ENCODE measurements at places on chromosomes 13 and 19.

DNA sequence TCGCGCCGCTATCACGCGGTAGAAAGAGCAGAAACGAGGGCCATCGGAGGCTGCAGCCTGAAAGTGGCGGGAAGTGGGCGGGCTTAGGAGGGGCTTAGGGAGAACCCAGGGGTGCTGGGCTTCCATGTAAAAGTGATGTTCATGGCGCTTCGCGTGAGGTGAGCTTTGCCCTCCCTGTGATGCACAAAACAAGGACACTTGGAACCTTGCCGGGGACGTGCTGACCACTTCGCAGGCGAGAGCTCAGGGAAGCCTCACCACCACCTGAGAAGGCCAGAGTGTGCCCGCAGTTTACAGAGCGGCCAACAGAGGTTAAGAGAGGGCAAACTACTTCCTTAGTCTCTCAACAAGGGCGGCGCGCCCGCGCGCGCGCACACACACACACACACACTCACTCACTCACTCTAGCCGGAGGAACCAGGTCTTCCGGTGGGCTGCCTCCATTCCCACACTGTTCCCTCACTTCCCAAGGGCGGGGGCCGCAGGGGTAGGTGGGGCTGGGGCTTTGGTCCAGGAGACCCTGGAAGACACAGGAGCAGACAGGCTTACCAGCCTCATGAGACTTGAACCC lies 651 bp downstream of the GAPDHS start:
- no peak overlapping the region for H3K4me3 ChIP-seq
- H3K36me3 ChIP-seq, result no peaks in the 10 kb centered on the region
- no peak for DNase-seq
- H3K27me3 ChIP-seq, result peaks cover 46% of the 10 kb centered on the region
- H3K4me1 ChIP-seq, result no peaks in the 10 kb centered on the region

- H3K4me3 ChIP-seq, result no peak overlapping the region
- no peak overlapping the region for H3K27ac ChIP-seq
- no peaks in the 10 kb centered on the region for H3K27me3 ChIP-seq
- no peaks in the 10 kb centered on the region for H3K4me1 ChIP-seq
- H3K36me3 ChIP-seq, result no peaks in the 10 kb centered on the region
- no peak for DNase-seq
Measured at GRCh38 chr13:83485101-83485500, 397.2 kb downstream of the SLITRK1 start.

- H3K36me3 ChIP-seq, result no peaks in the 10 kb centered on the region
- H3K4me1 ChIP-seq, result no peaks in the 10 kb centered on the region
- no peak for DNase-seq
- H3K27me3 ChIP-seq, result no peaks in the 10 kb centered on the region
Measured at GRCh38 chr13:32779119-32779518, 192.9 kb downstream of the PDS5B start.

GRCh38 chr13:67466569-67466968 lies 236.4 kb upstream of the PCDH9 start:
- H3K4me1 ChIP-seq, result no peaks in the 10 kb centered on the region
- H3K27me3 ChIP-seq, result no peaks in the 10 kb centered on the region
- no peak overlapping the region for H3K27ac ChIP-seq
- no peak for DNase-seq
- no peaks in the 10 kb centered on the region for H3K36me3 ChIP-seq
- no peak overlapping the region for H3K4me3 ChIP-seq

DNA sequence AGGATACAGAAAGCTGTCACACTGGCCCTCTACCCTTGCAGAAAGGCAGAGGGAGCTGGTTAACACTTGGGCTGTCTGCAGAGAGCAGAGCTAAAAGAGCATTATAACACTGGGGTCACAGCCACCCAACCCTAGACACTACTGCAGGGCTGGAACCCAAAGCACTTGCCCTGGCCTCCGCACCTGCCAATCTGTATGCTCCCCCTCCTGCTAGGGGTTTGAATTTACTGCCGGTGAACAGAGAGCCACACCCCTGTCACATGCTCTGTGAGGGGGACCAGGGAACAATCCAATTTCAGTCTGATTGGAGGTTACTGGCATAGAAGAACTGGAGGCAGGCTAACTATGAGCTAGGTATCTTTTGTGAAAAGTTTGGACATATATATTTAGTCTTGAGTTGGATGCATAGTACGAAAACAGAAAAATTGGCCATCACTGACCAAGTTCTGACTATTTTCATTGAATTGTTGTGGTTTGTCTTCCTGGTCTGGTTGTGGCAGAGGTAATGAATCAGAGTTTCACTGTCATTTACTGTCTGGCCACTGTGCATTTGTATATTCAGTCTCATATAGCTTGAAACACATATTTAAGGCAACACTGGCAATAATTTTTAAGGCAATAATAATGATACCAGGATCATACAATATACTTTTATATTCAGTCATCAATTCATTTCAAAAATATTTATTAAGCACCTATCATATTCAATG lies 504.3 kb upstream of the ATXN8OS start:
- no peak overlapping the region for H3K4me3 ChIP-seq
- no peak overlapping the region for H3K27ac ChIP-seq
- no peaks in the 10 kb centered on the region for H3K36me3 ChIP-seq
- no peak for DNase-seq
- H3K4me1 ChIP-seq, result no peaks in the 10 kb centered on the region
- H3K27me3 ChIP-seq, result no peaks in the 10 kb centered on the region

DNA sequence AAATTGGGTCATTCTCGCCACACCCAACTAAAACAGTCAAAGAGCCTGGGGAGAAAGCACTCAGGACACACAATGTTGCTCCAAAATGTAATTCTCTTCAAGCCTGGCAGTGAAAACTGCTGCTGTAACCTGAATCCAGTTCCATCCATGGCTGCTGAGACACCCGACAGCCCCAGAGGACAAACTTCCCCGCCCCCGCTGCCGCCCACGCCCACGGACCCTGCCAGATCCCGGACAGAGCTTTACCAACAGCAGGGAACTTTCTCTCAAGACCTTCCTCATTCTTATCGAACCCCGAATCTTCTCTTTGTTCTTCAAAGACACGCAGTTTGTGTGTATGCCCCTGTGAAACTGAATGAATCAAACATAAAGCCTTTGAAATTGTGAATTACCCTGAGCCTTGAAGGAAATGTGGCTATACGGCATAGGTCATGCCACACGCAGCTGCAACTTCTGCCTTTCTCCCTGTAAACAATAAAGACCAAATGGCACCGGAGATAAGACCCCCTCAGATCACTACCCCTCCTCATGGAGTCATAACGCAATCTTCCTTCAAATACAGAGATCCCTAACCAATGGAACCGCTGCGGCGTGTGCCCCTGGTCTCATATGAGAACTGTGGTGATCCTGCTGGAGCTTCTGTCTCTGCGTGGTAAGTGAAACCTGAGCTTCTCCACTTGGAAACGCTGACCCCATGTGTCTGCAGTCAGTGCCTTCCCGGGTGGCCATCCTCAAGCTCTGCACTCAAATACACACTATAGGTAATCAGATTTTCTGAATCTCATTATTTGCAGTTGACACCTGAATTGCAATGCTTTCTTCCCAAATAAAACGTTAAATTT lies 4.8 kb upstream of the LAMP1 start:
- peaks cover 2% of the 10 kb centered on the region for H3K36me3 ChIP-seq
- H3K4me3 ChIP-seq, result no peak overlapping the region

- no peaks in the 10 kb centered on the region for H3K27me3 ChIP-seq
- no peak overlapping the region for H3K27ac ChIP-seq
- H3K4me3 ChIP-seq, result no peak overlapping the region
- no peaks in the 10 kb centered on the region for H3K36me3 ChIP-seq
- DNase-seq, result no peak
Measured at GRCh38 chr13:30037766-30038165, 187.3 kb upstream of the UBL3 start.

- H3K27me3 ChIP-seq, result no peaks in the 10 kb centered on the region
- H3K4me3 ChIP-seq, result no peak overlapping the region
- DNase-seq, result no peak
- H3K27ac ChIP-seq, result no peak overlapping the region
Measured at GRCh38 chr13:113843063-113843654, 20.7 kb downstream of the GAS6 start.

- no peak for DNase-seq
- no peak overlapping the region for H3K4me3 ChIP-seq
- H3K27ac ChIP-seq, result no peak overlapping the region
- H3K36me3 ChIP-seq, result peaks cover 53% of the 10 kb centered on the region
- no peaks in the 10 kb centered on the region for H3K27me3 ChIP-seq
- no peaks in the 10 kb centered on the region for H3K4me1 ChIP-seq
Measured at GRCh38 chr19:14391156-14391821, 10.0 kb downstream of the ADGRE5 start.

DNA sequence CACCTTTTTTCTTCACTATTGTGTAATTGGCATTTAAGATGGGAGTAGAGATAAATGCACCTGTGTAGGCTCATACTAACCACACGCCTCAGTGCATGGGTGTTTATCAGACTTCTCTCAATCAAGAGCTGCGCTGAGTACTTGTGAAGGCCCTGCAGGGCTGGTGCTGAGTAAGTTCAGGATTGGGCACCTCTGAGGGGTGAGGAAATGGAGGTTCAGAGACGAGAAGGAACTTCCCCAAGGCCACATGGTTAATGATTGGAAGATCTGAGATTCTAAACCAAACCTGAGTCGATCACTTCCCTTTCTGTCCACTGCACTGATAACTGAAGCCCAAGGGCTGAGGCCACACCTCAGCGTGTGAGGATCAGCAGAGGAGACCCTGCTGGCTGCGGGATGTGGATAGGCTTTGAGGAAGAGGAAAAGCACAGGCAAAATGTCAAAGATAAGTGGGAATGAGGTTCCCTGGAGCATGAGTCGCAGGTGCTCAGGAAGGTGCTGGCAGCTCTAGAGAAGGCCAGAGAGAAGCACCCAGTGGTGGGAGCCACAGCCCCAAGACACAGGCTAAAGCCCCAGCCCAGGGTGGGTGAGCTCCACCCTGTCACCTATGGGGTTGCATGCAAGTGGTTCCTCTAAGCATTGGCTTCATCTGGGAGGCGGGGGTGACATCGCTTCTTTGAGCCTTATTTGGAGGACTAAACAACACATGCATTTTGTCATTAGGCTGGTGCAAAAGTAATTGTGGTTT lies 32.3 kb upstream of the GJB6 start:
- no peaks in the 10 kb centered on the region for H3K4me1 ChIP-seq
- no peak for DNase-seq
- H3K4me3 ChIP-seq, result no peak overlapping the region
- H3K27ac ChIP-seq, result no peak overlapping the region
- H3K27me3 ChIP-seq, result no peaks in the 10 kb centered on the region

DNA sequence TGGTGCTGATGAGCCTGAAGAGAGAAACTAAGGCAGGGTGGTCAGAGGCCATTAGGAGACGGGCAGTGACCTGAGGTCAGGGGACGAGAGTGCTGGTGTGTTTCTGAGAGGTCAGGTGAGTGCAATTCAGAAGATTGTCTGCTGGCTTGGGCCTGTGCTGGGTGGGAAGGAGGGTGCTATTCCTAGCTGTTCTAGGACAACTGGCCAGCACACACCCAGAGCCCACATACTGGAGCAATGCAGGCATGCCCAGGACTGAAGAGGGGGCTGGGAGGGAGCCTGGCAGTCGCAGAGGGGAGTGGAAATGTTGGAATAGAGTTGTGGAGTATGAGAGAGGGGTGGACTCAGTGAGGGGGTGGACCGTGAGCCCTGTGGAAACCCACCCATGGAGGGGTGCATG lies 16.5 kb downstream of the ARHGEF7 start:
- H3K4me1 ChIP-seq, result no peaks in the 10 kb centered on the region
- no peaks in the 10 kb centered on the region for H3K36me3 ChIP-seq
- H3K4me3 ChIP-seq, result no peak overlapping the region
- no peak overlapping the region for H3K27ac ChIP-seq
- no peak for DNase-seq
- H3K27me3 ChIP-seq, result peaks cover 42% of the 10 kb centered on the region

- no peak for DNase-seq
- no peaks in the 10 kb centered on the region for H3K36me3 ChIP-seq
- no peaks in the 10 kb centered on the region for H3K27me3 ChIP-seq
- H3K4me1 ChIP-seq, result no peaks in the 10 kb centered on the region
- no peak overlapping the region for H3K27ac ChIP-seq
Measured at GRCh38 chr13:62433660-62434059, 1018.0 kb upstream of the PCDH20 start.

DNA sequence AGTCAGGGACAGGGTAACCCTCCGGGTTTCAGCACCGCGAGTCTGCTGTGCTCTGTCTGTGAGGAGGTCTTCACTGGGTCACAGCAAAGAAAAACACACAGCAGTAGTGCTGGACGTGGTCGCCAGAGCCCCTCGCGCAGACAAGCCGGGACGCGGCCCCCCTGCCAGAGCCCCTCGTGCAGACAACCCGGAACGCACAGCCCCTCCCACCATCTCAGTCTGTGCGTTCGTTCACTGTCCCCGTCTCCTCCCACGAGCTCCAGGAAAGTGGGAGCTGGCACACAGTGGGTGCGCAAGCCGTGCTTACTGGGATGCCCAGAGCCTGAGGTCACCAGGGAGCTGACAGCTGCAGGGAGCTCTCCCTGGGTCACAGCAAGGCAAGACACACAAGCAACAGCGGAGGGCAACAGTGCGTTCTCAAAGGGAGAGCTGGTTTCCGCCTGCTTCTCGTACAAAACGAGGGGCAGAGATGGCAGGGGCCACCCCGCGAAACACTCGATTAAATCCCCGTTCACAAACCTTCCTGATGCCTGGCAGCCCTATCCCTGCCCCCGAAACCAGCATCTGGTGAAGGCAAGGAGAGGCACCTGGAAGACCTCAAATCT lies 3.2 kb upstream of the PLPP2 start:
- H3K27ac ChIP-seq, result no peak overlapping the region
- H3K4me3 ChIP-seq, result no peak overlapping the region
- H3K36me3 ChIP-seq, result no peaks in the 10 kb centered on the region
- DNase-seq, result no peak
- H3K27me3 ChIP-seq, result peaks cover 29% of the 10 kb centered on the region
- H3K4me1 ChIP-seq, result peaks cover 12% of the 10 kb centered on the region

- H3K36me3 ChIP-seq, result no peaks in the 10 kb centered on the region
- no peak for DNase-seq
- no peak overlapping the region for H3K4me3 ChIP-seq
- H3K27me3 ChIP-seq, result no peaks in the 10 kb centered on the region
Measured at GRCh38 chr13:101515504-101515903, 63.0 kb downstream of the ITGBL1 start.

DNA sequence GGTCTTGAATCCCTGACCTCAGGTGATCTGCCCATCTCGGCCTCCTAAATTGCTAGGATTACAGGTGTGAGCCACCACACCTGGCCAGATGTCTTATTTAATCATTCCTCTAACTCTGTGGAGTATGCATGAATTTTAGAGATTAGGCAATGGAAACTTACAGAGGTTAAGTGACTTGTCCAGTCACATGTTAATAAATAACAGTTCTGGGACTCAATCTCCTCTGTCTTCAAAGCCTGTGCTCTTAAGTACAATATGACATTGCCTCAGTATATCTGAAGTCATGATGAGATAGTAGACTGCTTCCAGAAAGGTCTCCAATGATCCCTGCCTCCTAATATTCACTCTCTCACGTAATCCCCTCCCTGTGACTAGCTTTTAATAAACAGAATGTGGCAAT lies 72.9 kb upstream of the TDRD3 start:
- no peak for DNase-seq
- no peaks in the 10 kb centered on the region for H3K36me3 ChIP-seq
- no peak overlapping the region for H3K27ac ChIP-seq
- H3K4me3 ChIP-seq, result no peak overlapping the region
- H3K4me1 ChIP-seq, result no peaks in the 10 kb centered on the region

Measured in SJSA1 (cell line).